ENCODE measurements at places on chromosomes 1 and 21. TPM values are rescaled to one million over a fixed set of nuclear protein-coding genes. Genes with fewer than 3 reads are reported as not detected.
A peak's percentile ranks its signal among the peaks of the same experiment; 100 is the strongest.

DNA sequence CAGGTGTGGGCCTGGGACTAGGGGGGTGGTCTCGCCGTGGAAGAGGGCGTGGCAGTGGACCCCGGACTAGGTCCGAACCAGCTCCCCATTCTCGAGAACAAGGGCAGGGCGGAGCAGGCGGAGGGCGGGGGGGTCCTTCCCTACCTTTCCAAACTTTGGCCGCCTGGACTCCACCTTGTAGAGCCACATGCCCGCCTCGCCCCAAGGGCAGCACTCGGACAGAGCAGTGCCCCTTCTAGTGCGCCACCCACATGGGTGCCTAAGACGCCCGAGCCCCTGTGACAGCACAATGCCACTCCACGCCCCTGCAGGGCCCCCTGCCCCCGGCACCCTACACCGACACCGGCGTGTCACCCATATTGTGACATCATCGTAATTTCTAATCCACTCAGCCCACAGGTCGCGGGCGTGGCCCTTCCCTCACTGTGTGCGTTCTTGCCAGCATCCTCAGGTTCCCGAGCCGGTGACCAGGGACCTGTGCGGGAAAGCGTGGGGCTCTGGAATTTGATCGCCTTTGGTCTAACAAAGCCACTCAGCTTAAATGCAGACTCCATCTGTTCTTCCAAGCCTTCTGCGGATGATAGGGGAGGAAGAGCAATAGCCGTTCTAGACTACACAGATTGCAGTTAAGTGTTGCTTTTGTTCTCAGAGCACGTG is 553 bp upstream of the STMN1 start:
- no peaks in the 10 kb centered on the region for H3K27me3 ChIP-seq
- peaks cover 7% of the 10 kb centered on the region for H3K4me1 ChIP-seq
- H3K27ac ChIP-seq = peak overlapping the region; percentile 83
- peaks cover 8% of the 10 kb centered on the region for H3K36me3 ChIP-seq
- DNase-seq = no peak

GRCh38 chr21:34612557-34612956 is 2.4 kb downstream of the RCAN1 start:
- DNase-seq = no peak
- peaks cover 6% of the 10 kb centered on the region for H3K4me1 ChIP-seq
- no peak overlapping the region for H3K27ac ChIP-seq
- no peaks in the 10 kb centered on the region for H3K36me3 ChIP-seq
- H3K4me3 ChIP-seq = no peak overlapping the region
- peaks cover 12% of the 10 kb centered on the region for H3K27me3 ChIP-seq

The RHD gene
- not detected for total RNA-seq

- peaks cover 25% of the 10 kb centered on the region for H3K4me1 ChIP-seq
- DNase-seq = no peak
- peaks cover 70% of the 10 kb centered on the region for H3K27me3 ChIP-seq
- H3K4me3 ChIP-seq = peak overlapping the region; percentile 59
- H3K27ac ChIP-seq = no peak overlapping the region
Measured at GRCh38 chr1:940107-941014, 16.6 kb downstream of the SAMD11 start.

GRCh38 chr1:4022715-4023114 is 122.6 kb upstream of the C1orf174 start:
- H3K27me3 ChIP-seq = no peaks in the 10 kb centered on the region
- peaks cover 4% of the 10 kb centered on the region for H3K4me1 ChIP-seq
- no peak for DNase-seq
- no peak overlapping the region for H3K27ac ChIP-seq

- no peak overlapping the region for H3K4me3 ChIP-seq
- DNase-seq = no peak
- H3K27ac ChIP-seq = no peak overlapping the region
Measured at GRCh38 chr21:31556662-31557061, 102.8 kb upstream of the SOD1 start.

The EDARADD gene
- total RNA-seq = 7.0 TPM
